ENCODE measurements at places on chromosomes 3 and 15. TPM values are rescaled to one million over a fixed set of nuclear protein-coding genes. Genes with fewer than 3 reads are reported as not detected.

- no peak for ATAC-seq
Observed at GRCh38 chr15:95853350-95853749, 477.1 kb upstream of the NR2F2 start.

GRCh38 chr3:138740072-138740471 lies 94.7 kb downstream of the PIK3CB start:
- no peak for ATAC-seq

GRCh38 chr3:108006077-108006771 lies 84.6 kb downstream of the CD47 start:
- ATAC-seq = peak; percentile 88

Gene CTXN2
- not detected for total RNA-seq

Gene FAM81A
- 1.2 TPM for total RNA-seq

Gene PRICKLE2
- 6.0 TPM for total RNA-seq

Data from esophagus mucosa (tissue), 1 donor.